ENCODE measurements at places on chromosomes 11 and 22. TPM values are rescaled to one million over a fixed set of nuclear protein-coding genes. Genes with fewer than 3 reads are reported as not detected.

POLR2L gene
- 475 TPM for total RNA-seq

COPB1 gene
- total RNA-seq, result 263 TPM

GAB4 gene
- not detected for total RNA-seq

CLDN5 gene
- 0.43 TPM for total RNA-seq

TMEM191B gene
- total RNA-seq, result not detected

All from bronchial smooth muscle cell (primary cell).